AG08395 (cell line): ENCODE measurements at places on chromosomes 13 and 19.
A peak's percentile ranks its signal among the peaks of the same experiment; 100 is the strongest.

DNA sequence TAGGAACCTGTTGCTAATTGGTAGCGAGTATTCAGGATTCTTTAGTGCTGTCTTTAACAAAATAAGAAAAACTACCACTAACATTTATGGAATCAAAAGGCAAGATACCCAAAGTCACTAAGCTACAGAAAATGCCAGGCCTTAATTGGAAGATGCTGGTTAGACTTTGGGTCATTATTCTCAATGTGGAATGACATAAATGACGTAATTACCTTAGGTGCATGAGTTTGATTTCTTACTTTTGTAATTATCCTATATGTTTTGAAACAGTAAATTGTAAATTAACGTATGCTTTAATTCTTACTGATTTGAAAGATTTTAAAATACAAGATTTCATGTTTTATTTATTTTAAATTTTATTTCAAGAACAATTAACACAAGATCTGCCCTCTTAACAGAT is 25.0 kb downstream of the SGCG start:
- no peak for DNase-seq

GRCh38 chr13:97388373-97388772 is 45.6 kb upstream of the RAP2A start:
- no peak for DNase-seq

- peak; percentile 66 for DNase-seq
Measured at GRCh38 chr19:10292206-10292788, 2.5 kb downstream of the ICAM5 start.

- DNase-seq: peak; percentile 81
Measured at GRCh38 chr19:53865918-53866864, 1.5 kb upstream of the MYADM start.

DNA sequence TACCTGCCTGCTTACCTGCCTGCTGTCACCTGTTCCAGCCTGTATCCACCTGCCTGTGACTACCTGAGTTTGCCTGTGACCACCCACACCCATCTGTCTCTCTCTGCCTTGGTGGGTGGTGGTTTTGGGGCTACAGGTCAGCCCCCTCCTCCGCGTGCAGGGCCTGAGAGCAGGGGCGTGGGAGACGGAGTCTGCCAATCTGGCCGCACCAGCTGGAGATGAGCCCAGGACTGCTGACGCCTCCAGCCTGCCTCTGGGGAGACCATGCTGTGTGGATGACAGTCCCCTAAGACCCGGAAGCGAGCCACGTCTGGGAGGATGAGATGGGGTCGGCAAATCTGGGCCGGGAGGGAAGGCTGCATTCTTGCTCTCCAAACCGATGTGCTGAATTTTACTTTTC is 15.9 kb upstream of the KCTD15 start:
- DNase-seq: no peak

DNA sequence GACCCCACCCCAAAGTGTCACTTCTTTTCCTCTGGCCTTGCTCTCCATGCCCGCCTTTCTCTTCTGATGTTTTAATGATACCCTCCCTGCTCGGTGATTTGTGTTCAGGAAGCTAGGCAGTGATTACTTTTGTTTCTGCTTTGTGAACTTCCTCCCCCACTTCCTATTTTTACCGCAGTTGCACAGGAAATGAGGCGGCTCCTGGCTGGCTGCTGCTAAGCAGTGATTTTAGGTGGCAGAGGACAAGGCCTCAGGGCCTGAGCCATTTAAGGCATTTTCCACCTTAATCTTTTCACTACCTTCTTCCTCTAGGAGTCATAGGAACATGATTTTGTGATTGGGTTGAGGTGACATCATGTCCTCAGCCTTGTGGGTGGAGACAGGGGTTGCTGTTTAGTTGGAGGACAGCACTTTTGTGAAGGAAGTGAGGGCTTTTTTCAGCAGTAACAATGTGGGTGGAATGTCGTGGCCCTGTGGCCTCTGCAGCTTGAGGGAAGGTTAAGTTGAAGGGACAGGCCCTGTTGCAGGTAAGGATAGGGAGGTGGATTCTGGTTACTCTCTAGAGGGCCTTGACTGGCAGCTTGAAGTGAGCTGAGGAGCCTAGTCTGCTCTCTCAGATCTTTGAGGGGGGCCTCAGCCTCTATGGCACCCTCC is 15.7 kb downstream of the GARRE1 start:
- DNase-seq: peak; percentile 43

- DNase-seq: no peak
Measured at GRCh38 chr13:41633776-41634175, 176.4 kb downstream of the RGCC start.

GRCh38 chr19:15323496-15324235 is 8.7 kb downstream of the BRD4 start:
- DNase-seq: peak; percentile 52

- no peak for DNase-seq
Measured at GRCh38 chr19:4568886-4569285, 9.4 kb upstream of the SEMA6B start.

GRCh38 chr13:104099750-104100149 is 1033.5 kb upstream of the SLC10A2 start:
- no peak for DNase-seq
